SJCRH30 (cell line): ENCODE measurements at places on chromosomes 4 and X. TPM values are rescaled to one million over a fixed set of nuclear protein-coding genes. Genes with fewer than 3 reads are reported as not detected.

WDFY3 gene
- total RNA-seq, result 134 and 155 TPM in 2 replicates

GLRA2 gene
- total RNA-seq, result not detected in 2 replicates

YY2 gene
- total RNA-seq, result 1.6 and 3.4 TPM in 2 replicates

PLK4 gene
- total RNA-seq, result 55.7 and 66.5 TPM in 2 replicates

TRIM60 gene
- total RNA-seq, result not detected in 2 replicates

ODAPH gene
- 0.08 TPM in 1 of 2 replicates, not detected in the other for total RNA-seq

TKTL1 gene
- total RNA-seq, result 1.1 TPM in 1 of 2 replicates, not detected in the other

FAM3A gene
- 12.2 and 13.6 TPM in 2 replicates for total RNA-seq

EVC2 gene
- total RNA-seq, result 9.5 and 9.9 TPM in 2 replicates

PITX2 gene
- total RNA-seq, result 87.2 and 93.3 TPM in 2 replicates

OTC gene
- total RNA-seq, result not detected in 2 replicates

ALAS2 gene
- total RNA-seq, result not detected in 2 replicates

FREM3 gene
- total RNA-seq, result not detected in 2 replicates

TEX13C gene
- total RNA-seq, result 0.02 TPM in 1 of 2 replicates, not detected in the other

SOX3 gene
- not detected in 2 replicates for total RNA-seq

SAGE1 gene
- 0.08 TPM in 1 of 2 replicates, not detected in the other for total RNA-seq

ALB gene
- total RNA-seq, result not detected in 2 replicates

QRFPR gene
- total RNA-seq, result not detected in 2 replicates

CXCL1 gene
- 0.23 TPM in 1 of 2 replicates, not detected in the other for total RNA-seq
